Thoracic aorta endothelial cell (primary cell): ENCODE measurements at places on chromosomes 1 and 21. TPM values are rescaled to one million over a fixed set of nuclear protein-coding genes. Genes with fewer than 3 reads are reported as not detected.

TSPAN1 gene
- 0.80 and 0.93 TPM in 2 replicates for total RNA-seq

GNG4 gene
- total RNA-seq: not detected in 2 replicates

CGN gene
- total RNA-seq: 0.93 and 1.7 TPM in 2 replicates

EPHA10 gene
- not detected in 2 replicates for total RNA-seq

IVL gene
- total RNA-seq: not detected in 2 replicates

PCBP3 gene
- 0.29 and 0.40 TPM in 2 replicates for total RNA-seq
